CD4-positive, alpha-beta T cell (primary cell): ENCODE measurements at places on chromosomes 2 and 18.

DNA sequence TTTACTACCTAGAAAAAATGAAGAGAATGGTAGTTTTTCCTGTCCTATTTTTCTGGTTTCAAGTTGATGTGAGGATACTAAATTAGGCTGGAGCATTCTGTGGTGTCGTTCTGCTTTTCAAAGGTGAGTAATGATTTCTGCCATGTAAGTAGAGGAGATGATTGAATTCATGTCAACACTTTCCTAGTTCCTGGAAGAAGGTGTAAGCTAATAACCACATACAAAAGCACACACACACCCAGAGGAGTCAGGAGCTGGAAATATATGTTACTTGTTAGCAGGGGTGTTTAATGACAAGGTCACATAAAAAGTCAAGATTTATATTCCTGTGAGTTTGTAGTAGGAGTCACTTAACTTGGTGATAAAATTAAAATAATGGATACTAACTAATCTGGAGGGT lies 172.1 kb downstream of the TMX3 start:
- DNase-seq = no peak

GRCh38 chr2:239594019-239594771 lies 193.4 kb upstream of the HDAC4 start:
- no peak for DNase-seq

DNA sequence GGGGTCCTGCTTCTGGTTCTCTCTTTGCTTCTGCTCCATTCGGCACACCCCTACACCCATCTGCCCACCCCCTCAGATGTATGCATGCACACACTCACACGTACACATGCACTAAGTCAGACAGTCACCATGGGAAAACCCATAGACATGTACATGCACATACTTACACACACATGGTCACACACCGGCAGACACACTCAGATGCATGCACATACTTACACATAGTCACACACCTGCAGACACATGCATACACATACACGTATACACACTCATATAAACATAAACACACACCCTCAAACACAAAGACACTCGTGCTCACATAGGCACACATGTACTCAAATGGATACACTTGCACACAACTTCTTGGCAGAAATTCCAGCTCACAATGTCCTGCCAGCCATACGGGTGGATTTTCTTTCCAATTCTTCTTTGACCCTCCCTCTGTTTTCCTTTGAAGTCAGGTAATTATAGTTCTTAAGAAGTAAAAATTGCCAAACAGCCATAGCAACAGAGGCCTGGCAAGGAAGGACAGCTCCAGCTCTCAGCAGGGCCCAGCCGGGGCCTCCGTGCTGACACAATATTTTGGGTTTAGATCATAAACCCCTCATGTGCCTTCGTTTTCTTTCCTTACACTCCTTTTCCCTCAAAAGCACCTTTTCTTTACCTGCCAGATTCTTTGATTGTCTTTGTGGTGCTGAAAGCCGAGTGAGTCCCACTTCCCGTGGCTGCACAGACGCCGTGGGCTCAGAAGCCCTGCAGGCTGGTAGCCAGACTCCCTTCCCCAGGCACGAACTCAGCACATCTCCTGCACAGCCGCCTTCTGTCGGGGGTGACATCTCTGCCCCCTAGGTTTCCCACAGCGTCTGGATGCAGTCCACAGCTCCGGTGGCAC lies 195.7 kb downstream of the ARL4C start:
- DNase-seq = no peak

GRCh38 chr18:45374878-45375630 lies 240.2 kb upstream of the SLC14A2 start:
- DNase-seq = no peak

GRCh38 chr2:126849991-126850535 lies 48.6 kb upstream of the TEX51 start:
- DNase-seq = no peak

GRCh38 chr2:164515030-164515429 lies 106.3 kb downstream of the GRB14 start:
- no peak for DNase-seq

DNA sequence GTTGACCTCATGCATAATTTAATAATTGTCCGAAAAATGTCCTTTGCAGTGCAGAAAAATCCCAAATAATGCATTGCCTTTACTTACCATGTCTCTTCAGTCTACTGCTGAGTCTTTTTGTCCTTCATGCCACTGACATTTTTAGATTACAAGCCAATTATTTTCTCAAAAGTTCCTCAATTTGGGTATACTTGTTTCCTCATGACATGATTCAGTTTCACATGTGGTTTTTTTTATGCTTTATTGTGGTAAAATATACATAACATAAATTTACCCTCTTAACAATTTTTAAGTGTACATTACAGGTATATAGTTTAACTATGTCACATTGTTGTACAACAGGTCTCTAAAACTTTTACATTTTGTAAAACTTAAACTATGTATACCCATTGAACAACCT lies 81.0 kb downstream of the EPC2 start:
- no peak for DNase-seq

- DNase-seq = no peak
These were observed 89.2 kb upstream of the ITGA4 start for GRCh38 chr2:181367906-181368435.

DNA sequence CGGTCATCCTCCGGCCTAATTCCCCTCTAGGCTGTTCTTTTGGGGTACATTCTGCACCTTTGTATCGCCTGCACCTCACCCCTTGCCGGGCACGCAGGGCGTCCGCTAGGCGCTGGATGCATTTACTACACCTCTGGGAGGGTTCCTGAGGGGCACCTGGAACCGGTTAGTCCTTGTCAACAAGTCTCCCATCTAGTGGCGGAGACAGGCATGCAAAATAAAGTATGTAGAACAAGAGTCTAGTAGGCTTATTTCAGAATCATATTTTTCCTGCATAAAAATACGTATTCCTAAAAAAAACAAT lies 705 bp upstream of the TEX261 start:
- peak; percentile 65 for DNase-seq

- DNase-seq = no peak
These were observed 66.7 kb downstream of the BIRC6 start for GRCh38 chr2:32423536-32423935.

- no peak for DNase-seq
These were observed 26.7 kb upstream of the VWA3B start for GRCh38 chr2:98060277-98060676.
